Fibroblast of the aortic adventitia (primary cell): ENCODE measurements at places on chromosomes 13 and 19. TPM values are rescaled to one million over a fixed set of nuclear protein-coding genes. Genes with fewer than 3 reads are reported as not detected.

TMEM91 gene
- total RNA-seq: 4.7 and 5.6 TPM in 2 replicates

PSG7 gene
- 0.27 TPM in 1 of 2 replicates, not detected in the other for total RNA-seq

APC2 gene
- total RNA-seq: 0.27 and 0.57 TPM in 2 replicates

CAPS gene
- total RNA-seq: 3.5 and 8.5 TPM in 2 replicates

CD33 gene
- total RNA-seq: not detected in 2 replicates

ZNF780B gene
- 18.9 and 23.1 TPM in 2 replicates for total RNA-seq

ZNF66 gene
- total RNA-seq: 4.0 and 5.0 TPM in 2 replicates

IL4I1 gene
- 1.1 TPM in 1 of 2 replicates, not detected in the other for total RNA-seq

CEACAM20 gene
- not detected in 2 replicates for total RNA-seq

SMIM44 gene
- total RNA-seq: not detected in 2 replicates

STAP2 gene
- total RNA-seq: 1.2 and 7.5 TPM in 2 replicates

BRSK1 gene
- total RNA-seq: 5.2 and 9.0 TPM in 2 replicates
